ENCODE measurements at places on chromosomes 7 and 10.

GRCh38 chr10:132329565-132330485, 2.2 kb upstream of the LRRC27 start:
- peak; percentile 52 for DNase-seq

DNA sequence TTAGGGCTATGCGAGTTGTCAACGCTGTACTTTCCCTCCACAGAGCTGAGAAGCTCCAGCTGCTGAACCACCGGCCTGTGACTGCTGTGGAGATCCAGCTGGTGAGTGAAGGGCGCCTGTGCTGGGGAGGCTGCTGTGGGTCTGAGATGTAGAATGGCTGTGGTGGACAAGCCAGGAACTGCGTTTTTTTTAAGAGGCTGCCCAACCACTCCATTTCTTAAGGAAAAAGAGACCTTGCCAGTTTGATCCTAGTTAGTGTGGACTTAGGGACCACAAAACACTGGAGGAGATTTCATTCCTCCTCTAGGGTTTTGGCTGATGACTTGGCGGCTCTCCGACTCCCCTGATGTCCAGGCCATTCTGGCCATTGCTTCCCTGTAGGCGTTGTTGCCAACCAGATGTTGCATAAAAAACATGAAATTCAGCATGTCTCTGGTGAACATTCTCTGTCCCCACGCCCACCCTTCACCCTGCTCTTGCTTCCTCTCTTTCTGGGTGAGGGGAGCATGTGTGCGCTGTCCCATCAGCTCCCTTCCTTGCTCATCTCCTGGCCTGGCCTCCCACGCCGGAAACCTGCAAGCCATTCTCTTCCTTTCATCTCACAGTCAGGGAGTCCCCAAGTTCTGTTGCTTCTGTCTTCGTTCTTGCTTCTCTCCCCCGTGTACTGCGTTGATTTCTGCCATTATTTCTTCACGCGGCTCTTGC, 30.9 kb downstream of the CRCP start:
- DNase-seq: no peak

- DNase-seq: no peak
These were observed 14.7 kb downstream of the CFAP58 start for GRCh38 chr10:104368381-104368780.

- no peak for DNase-seq
These were observed 620.0 kb downstream of the SH2D4B start for GRCh38 chr10:81157681-81158080.

DNA sequence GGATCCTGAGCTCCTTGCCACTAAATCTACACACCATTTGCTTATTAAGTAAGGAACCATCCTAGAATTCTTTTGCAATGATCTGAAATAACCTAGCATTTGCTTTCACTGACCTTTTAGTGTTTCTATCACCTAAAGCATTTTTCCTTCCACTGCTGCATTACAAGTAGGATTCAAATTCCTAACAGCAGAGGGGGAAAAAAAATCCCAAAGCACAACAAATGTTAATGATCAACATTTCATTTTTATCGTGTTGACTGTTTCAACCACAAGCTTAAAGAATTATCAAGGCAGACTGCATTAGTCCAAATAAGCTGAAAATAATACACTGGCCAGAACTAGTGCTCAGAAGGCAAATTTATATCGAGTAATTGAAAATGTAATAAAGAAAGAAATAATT, 174.7 kb upstream of the TCF7L2 start:
- no peak for DNase-seq

GRCh38 chr7:72292794-72293193, 119.3 kb downstream of the CALN1 start:
- DNase-seq: no peak

GRCh38 chr10:114545071-114545470, 113.0 kb downstream of the ABLIM1 start:
- no peak for DNase-seq

DNA sequence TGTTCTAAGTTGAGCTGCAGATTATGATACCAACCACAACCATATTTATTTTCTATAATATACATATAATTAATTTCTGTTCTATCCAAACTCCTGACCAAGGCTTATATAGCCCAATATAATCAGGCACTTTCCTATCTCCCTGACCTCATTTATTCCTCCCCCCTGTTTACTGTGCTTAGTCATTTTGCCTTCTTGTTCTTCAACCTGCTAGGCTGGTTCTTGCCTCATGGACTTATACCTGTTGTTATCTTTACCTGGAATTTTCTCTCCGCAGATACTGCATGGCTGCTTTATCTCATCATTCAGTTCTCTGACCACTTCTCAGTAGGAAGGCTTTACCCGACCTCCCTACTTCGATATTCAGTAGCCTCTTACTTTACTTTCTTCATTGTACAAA, 24.9 kb upstream of the FAM3C start:
- no peak for DNase-seq

GRCh38 chr7:48262606-48263310, 91.5 kb downstream of the ABCA13 start:
- DNase-seq: no peak

DNA sequence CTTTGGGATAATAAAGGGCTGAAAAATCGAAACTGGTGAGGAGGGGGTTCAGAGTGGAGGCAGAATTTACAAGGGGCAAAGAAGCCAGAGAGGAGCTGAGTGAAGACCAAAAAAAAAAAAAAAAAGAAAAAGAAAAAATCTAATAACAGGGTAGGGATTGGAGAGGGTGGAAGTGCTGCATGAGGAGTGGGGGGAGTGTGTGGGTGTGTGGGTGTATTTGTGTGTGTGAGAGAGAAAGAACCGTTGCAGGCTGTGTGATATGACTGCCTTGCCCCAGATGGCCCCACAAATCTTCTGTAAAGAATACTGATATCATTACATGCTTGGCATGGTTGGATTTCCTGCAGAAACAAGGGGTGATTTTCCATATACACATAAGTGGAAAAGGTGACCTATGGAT, 207.8 kb upstream of the IMMP2L start:
- DNase-seq: no peak

DNA sequence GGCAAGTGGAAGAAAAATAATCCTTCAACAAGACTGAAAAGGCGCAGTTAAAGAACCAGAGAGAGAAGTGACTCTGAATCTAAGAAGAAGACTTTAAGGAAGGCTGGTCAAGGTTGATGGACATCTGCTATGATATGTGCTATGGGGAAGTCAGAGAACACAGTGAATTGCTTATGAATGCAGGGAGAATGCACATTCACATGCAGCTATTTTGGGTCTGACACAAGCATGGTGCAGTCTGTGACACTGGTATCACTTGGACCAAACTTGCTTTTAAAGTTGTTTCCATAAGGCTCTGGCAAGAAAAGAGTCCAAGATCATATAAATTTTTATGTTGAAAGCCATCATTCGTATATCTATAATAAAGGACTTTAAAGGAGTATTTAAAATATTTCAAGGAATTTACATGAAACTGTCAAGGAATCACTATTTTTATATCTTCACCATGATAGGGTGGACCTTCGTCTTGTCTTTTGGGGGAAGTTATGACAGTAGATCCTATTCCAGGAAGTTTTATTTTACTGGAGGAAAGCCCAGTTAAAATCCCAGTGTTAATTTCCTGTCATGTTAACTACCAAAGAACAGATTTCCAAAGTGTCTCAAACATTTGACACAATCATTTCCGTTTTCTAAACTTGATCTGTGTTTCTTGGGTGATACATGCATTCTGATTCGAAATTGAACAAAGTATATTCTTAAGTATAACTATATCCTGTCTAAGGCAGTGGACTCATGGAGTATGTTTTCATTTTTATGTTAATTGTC, 239.6 kb downstream of the SDK1 start:
- no peak for DNase-seq

DNA sequence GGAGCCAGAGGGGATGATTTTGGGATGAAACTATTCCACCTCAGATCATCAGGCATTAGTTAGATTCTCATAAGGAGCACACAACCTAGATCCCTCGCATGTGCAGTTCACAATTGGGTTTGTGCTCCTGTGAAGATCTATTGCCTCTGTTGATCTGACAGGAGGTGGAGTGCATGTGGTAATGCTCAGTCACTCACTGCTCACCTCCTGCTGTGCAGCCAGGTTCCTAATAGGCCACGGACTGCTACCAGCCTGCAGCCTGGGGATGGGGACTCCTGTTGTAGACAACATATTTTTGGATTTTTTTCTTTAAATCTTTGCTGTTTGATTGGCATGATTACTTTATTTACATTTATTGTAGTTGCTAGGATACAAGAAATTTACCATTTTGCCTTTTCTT, 765.0 kb downstream of the INHBA start:
- no peak for DNase-seq

- DNase-seq: no peak
These were observed 3.7 kb upstream of the TCTN3 start for GRCh38 chr10:95697429-95697828.

GRCh38 chr7:138556771-138557484, 96.9 kb downstream of the TRIM24 start:
- no peak for DNase-seq

DNA sequence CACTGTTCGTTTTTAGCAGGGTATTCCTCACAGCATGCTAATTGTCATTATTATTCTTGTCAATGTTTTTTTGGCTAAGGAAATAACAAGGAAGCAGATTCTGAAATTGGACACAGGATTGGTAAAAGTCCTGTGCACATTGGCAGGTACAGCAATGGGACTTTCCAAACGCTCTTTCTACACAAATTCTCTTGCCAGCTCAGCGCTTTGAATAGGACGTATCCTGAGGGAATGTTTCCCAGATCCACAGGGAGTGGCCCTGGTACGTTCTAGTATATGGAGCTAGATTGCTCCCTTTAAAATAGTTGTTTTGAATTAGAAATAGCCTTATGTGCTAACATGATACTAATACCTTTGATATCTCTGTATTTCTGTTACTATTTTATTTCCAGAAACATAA, 82.8 kb upstream of the GRB10 start:
- no peak for DNase-seq

GRCh38 chr7:73448609-73449008, 15.0 kb downstream of the FZD9 start:
- no peak for DNase-seq

- DNase-seq: no peak
These were observed 3.8 kb upstream of the TECTB start for GRCh38 chr10:112279433-112279832.

- no peak for DNase-seq
These were observed 60.4 kb downstream of the ADD3 start for GRCh38 chr10:110067960-110068770.

- no peak for DNase-seq
These were observed 21.4 kb upstream of the CNPY1 start for GRCh38 chr7:155567646-155568332.

DNA sequence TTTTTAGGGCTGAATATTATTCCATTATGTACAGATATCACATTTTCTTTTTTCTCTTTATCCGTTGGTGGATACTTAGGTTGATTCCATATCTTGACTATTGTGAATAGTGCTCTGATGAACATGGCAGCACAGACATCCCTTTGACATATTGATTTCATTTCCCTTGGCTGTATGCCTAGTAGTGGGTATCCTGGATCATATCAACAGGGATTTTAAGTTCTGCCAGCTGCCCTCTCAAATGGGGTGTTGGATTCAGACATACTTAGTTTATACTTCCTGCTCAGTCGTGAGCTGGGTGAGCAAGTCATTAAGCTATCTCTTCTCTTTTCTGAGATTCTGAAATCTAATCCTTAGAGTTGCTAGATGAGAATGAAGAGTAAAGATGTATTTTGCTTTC, 139.6 kb upstream of the SORCS3 start:
- no peak for DNase-seq

GRCh38 chr7:70492625-70493024, 639.3 kb upstream of the GALNT17 start:
- no peak for DNase-seq
